Stimulated activated CD8-positive, alpha-beta memory T cell treated with anti-CD3 and anti-CD28 coated beads, Interleukin-4, amount 100 ng/mL, for 1 hour (primary cell): ENCODE measurements at places on chromosomes 1 and 21.

- DNase-seq: no peak
Observed at GRCh38 chr21:24514081-24514733, 1093.1 kb downstream of the MRPL39 start.

DNA sequence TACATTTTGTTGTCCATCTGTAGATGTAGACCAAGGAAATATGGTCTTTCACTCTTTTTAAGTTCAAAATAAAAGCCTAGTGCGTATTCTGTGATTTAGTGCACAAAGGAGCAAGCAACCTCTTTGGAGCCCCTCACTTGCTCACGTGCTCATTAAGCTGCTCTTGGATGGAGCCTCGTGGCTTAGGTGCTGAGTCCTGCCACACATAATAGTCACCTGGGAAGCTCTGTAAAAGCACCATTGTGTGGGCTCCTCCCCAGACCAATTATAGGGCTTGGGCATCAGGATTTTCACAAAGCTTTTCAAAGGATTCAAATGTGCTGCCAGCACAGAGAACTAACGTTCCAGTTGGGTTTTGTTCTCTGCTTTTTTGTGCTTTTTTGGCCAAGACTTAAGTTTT lies 85.0 kb downstream of the PCP4 start:
- no peak for DNase-seq

DNA sequence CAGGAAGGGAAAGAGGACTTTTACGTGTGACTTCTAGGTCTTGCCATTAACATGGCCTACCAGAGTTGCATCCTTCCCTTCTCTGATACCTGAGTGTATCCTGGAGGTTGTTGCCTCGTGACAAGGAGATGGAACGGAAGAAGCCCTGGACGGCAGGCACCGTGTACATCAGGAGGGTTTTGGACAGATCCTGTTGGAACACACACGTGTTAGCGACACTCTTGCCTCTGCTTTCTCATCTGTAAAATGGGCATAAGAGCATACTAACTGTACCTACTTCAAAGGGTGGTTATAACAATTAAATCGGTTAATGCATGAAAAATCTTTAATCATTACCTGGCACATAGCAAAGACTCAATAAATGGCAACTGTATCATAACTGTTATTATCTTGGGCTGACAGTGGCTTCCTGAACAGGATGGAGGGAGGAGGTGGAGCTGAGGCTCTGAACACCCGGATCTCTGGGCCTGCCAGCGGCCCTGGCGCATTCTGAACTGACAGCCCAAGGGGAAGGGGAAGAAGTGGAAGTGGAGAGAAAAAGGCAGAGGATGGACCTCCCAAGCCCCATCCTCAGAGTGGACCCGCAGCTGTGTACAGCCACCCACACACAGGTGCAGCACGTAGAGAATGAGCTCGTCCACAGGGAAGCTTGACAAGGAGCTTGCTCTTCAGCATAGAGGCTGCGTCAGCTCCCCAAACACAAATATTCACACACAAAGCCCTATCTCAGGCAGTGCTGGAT lies 30.2 kb upstream of the EXOSC10 start:
- no peak for DNase-seq

- no peak for DNase-seq
Observed at GRCh38 chr1:182183606-182184005, 122.1 kb upstream of the ZNF648 start.
